ENCODE measurements at places on chromosomes 4 and X.

GRCh38 chr4:58776627-58777026 lies 1666.4 kb upstream of the IGFBP7 start:
- DNase-seq: no peak

DNA sequence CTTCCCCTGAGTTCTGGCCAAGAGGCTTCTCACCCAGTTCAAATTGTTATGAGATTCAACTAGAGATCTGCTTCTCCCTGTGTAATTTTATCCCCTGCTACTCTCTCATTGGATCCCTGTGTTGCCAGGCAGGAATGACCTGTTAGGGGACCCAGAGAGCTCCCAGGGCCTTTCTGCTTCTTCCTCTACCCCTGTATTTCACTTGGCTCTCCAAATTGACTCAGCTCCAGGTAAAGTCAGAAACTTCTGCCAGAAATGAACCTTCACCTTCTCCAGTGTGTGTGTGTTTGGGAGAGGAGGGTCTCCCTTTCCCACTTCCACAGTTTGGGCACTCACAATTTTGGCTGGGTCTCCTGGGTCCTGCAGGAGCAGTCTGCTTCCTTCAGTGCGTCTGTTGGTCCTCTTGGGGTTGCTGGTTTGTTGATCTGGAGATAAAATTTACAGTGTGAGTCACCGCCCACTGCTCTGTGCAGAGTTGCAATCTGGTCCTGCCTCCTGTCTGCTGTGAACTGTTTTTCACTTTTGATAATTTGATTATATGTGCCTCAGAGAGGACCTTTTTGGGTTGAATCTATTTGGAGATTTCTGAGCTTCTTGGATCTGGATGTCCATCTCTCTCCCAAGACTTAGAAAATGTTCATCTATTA lies 112.4 kb upstream of the EDA2R start:
- no peak for DNase-seq

DNA sequence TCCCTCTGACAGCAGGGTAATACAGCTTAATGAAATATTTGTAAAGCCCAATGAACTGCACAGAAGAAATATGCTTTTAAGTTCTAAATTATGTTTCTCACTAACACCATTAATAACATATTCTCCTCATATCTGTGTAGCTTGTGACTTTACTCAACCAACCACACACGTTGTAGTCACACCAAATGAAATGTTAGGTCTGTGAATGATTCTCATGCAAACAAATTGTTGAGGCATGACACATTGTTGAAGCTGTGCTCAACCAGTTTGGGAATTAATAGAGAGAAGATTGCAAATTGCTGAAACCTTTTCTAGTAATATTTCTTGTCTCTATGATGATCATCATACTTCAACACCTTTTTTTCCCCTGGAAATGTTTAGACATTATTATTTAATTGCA lies 645.9 kb downstream of the PCDH7 start:
- no peak for DNase-seq

DNA sequence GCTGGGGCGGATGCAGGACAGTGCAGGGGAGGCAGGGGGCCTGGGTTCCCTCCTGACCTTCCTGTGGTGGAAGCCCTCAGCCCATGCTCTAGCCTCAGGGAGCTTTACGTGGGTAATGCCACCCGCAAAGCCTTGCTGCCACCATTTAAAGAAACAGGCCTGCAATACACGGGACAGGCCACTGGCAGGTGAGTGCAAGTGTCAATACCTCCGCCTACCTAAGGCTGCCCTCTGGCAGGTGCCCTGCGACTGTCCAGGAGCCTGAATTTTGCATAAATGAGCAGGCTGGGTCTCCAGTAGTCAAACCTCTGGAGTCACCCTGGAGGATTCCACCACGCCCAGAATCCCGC lies 5.9 kb downstream of the CRMP1 start:
- no peak for DNase-seq

DNA sequence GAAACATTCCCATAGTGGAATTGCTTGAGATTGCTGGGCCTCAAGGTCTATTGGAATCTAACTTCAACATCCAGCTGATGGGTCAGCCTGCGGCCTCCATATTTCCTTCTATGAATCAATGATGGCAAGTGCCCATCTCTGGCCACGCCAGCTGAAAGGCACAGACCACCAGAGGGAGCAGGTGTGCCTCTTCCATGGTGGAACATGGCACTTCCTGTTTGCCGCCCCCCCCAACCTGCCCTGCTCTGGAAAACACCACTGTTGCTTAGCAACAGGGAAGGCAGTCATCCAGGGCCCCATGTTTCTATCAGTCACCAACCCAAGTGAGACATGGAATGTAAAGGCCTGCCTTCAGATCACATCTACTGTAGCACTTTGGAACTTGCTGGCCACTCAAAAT lies 11.6 kb downstream of the PAGE4 start:
- peak; percentile 87 for DNase-seq

- peak; percentile 76 for DNase-seq
These were observed 363.4 kb upstream of the BOD1L1 start for GRCh38 chr4:13990596-13991589.

DNA sequence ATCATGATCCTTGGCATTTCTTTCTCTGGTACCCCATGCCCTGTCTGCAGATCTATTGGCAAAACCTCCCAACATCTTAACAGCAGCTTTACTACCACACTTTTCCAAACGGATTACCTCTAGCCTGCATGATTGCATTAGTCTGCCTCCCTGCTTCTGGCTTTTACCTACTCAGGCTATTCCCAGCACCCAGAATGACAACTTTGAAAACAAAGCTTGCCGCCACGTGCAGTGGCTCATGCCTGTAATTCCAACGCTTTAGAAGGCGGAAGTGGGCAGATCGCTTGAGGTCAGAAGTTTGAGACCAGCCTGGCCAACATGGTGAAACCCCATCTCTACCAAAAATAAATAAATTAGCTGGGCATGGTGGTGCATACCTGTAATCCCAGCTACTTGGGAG lies 60.2 kb downstream of the UBE2K start:
- no peak for DNase-seq

GRCh38 chr4:139838811-139839210 lies 173.2 kb downstream of the MGST2 start:
- no peak for DNase-seq

- DNase-seq: no peak
These were observed 40.6 kb downstream of the GUCY2F start for GRCh38 chrX:109441266-109441665.

DNA sequence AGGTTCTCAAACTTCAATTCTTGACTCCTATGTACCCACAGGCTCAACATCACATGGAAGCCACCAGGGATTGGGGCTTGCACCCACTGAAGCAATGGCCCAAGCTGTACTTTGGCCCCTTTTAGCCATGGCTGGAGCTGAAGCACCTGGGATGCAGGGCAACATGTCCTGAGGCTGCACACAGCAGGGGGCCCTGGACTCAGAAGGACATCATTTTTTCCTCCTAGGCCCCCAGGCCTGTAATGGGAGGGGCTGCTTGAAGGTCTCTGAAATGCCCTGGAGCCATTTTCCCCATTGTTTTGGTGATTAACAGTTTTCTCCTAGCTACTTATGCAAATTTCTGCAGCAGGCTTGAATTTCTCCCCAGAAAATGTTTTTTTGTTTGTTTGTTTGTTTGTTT lies 465.1 kb upstream of the PCDH10 start:
- DNase-seq: no peak

Data from RPMI7951 (cell line).